ENCODE measurements at places on chromosomes 2 and 18.

- no peak for DNase-seq
These were observed 979.5 kb upstream of the CELF4 start for GRCh38 chr18:38545071-38545470.

- DNase-seq = no peak
These were observed 391.7 kb downstream of the ZEB2 start for GRCh38 chr2:144128130-144128746.

DNA sequence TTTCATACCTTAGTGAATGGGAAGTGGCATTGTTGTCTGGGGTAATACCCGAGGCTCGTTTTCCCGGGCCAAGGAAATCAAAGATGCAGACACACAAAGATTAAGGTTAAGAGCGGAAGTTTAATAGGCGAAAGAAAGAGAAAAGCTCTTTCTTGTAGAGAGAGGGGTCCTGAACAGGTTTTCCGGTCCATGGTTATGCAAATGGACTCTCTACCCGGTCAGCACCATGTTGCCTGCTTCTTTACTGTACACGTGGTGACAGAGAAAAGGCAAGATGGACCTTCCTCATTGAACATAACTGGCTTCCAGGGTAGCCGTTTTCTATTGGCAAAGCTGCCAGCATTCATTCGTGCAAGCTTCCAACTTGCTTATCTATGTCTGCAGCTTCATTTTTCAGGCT lies 2063.5 kb downstream of the SUCLG1 start:
- no peak for DNase-seq

DNA sequence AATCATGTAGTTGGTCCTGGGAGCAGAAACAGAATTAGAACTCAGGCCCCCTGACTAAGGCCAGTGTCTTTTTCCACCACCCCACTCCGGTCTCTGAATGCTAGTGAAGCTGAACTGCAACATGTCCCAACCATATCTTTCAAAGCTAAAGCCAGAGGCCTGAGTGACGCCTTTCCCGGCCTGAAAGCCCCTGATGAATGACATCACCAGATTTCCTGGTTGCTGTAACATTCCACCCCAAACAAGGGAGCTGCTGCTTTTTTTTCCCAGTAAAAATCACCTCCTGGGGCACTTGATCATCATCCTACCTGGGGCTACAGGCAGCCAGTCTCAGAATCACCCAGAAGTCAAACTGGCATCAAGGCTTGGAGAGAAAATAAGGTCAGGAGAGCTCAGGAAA lies 162.7 kb downstream of the ARL4C start:
- DNase-seq = no peak

DNA sequence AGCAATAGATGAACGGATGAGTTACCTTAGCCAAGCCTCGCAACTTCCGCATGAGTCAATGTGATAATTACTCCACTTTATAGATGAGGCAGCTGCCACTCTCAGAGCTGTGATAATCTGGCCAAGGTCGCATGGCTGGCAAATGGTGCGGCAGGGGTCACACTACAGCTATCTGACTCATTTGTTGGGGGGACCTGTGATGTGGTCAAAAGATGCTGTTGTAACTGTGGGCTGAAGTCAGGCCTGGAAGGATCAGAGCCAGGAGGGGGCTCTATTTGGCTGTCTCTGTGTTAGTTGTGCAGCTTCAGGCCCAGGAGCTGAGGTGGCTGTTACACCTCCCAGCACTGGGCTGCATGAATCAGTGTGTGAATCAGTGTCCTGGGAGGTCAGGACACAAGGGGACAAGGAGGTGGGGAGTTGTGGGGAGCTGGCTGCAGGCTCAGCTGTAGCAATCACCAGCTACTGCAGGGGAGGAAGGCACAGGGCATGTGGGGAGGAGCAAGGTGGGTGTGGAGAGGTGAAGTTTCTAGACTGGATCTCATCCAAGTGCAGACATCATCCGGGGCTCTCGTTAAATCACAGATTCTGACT lies 33.1 kb downstream of the NGEF start:
- DNase-seq = no peak

DNA sequence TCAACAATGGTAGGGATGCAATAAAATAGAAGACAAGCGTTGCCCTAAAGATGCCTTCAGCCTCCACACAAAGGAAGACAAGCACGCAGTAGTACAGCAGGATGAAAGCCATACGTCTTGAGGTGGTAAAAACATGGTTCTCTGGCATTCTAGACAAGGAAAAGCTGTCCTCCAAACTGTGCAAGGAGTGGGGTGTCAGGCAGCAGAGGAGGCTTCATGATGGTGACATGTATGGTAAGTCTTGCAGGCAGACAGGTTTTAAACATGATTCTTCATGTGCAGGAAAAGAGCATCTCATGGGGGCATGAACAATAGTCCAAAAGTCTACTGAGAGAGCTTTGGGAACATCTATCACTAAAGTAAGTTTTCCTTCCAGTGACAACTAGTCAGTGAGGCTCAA lies 241.8 kb downstream of the STK39 start:
- no peak for DNase-seq

GRCh38 chr2:67842375-67842959 lies 220.3 kb downstream of the C1D start:
- DNase-seq = no peak

DNA sequence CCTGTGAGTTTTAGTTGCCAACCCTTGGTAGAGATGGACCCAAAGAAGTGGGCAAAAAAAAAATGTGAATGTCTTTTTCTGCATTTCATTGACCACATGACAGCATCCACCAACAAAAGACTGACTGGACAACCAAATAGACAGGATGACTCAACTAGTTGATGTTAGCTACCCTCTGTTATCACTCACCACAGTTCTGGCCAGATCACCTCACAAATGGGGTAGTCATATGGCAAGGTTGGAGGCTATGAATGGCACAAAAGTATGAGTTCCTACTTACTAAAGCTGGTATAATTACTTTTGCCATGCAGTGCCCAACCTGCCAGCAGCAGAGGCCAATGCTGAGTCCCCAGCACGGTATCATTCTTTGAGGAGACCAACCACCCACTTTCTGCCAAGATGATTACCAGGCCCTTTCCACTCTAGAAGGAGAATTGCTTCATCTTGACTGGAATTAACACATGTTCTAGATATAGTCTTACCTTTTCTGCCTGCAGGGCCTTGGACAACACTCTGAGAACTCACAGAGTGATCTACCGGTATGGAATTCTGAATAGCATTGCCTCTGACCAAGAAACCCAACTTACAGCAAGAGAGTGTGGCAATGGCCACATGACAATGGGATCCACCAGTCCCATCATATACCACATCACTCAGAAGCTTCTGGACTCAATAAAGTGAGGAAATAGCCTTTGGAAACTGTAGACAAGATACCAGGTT lies 20.1 kb upstream of the TCF7L1 start:
- DNase-seq = no peak

DNA sequence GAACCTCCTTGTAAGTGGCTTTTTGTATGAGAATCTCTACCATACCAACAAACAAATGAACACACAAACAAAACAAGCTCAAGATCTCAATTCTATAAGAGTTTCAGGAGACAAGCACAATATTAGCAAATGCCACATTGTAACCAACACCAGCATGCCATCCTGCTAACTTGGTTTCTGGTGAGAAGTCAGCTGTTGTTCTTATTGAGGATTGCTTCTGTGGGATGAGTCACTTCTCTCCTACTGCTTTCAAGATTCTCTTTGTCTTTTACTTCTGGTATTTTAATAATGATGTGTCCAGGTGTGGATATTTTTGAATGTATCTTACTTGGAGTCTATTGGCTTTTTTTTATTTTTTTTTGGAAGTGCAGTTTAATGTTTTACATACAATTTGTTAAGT lies 131.7 kb downstream of the BCL2L11 start:
- DNase-seq = no peak

DNA sequence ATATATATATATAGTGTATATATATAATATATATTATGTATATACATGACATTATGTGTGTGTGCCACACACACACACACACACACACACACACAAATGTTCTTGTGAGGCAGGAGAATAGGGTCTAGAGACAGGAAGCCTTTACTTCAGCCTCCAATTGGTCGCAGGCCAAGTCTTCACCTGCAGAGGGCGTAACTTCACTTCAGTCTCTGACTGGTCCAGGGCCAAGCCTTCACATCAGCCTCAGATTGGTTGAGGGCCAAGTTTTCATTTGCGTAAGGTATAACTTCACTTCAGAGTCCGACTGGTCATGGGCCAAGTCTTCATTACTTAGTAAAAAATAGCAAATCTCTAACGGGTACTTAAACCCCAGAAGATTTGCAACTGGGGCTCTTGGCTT lies 13.2 kb upstream of the SS18 start:
- no peak for DNase-seq

DNA sequence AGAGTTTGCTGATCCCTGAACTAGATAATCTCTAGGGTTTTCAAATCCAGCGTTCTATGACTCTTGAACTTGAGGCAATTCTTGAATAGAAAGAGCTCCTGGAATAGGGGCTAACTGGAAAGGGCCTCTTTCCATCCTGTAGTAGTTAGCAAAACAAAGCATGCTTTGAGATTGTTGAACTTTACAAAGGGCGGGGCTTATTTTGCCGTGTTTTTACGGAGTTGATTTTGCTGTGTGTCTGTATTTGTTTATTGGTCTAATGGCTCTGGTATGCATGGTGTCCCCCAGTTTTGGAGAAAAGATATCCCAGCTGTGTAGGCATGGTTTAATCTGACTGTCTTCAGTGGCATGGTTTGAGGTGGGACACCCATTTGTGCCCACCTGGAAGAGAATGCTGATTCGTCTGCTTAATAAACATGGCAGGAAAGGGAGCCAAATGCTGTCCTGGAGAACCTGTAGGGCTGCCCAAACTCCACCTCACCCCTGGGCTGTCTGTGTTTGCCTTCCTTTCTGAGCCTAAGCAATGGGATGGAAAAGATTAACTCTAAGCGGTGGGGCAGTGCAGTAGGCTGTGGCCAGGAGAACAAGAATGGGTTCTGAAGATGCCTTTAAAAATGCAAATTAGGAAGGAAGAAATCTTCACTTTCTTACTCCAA lies 74.1 kb upstream of the FOSL2 start:
- DNase-seq = no peak

- DNase-seq = no peak
These were observed 1.4 kb downstream of the IL37 start for GRCh38 chr2:112912403-112912802.

GRCh38 chr2:115610888-115611287 lies 1168.4 kb downstream of the DPP10 start:
- DNase-seq = no peak

- no peak for DNase-seq
These were observed 159.2 kb upstream of the THUMPD2 start for GRCh38 chr2:39938035-39938835.

- DNase-seq = no peak
These were observed 630.9 kb downstream of the NYAP2 start for GRCh38 chr2:226030369-226030768.

Measured in activated T-cell treated with anti-CD3 and anti-CD28 coated beads for 4 hours (primary cell).